ENCODE measurements at places on chromosomes 5 and 9. TPM values are rescaled to one million over a fixed set of nuclear protein-coding genes. Genes with fewer than 3 reads are reported as not detected.

GRCh38 chr5:103745353-103746065 is 182.9 kb upstream of the NUDT12 start:
- no peak for DNase-seq

GRCh38 chr5:128538250-128539037 is 399 bp upstream of the FBN2 start:
- DNase-seq = no peak

DNA sequence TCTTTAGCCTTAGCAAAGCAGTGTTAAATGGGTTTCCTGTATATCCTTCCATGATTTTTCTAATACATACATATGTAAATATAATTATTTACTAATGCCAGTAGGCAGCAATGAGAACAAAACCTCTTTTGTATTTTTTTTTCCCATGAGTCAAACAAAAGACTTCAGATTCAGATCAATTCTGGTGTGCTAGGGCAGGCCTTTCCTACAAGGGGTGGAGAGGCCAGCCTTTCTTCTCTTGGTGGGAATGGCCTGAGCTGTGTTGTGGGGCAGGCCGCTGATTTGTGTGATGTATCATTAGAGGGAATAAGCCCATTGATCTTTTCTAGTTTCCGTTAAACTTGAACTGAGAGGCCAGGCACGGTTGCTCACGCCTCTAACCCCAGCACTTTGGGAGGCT is 115.5 kb upstream of the DMRT1 start:
- no peak for DNase-seq

GRCh38 chr5:61465066-61465465 is 133.0 kb downstream of the ZSWIM6 start:
- no peak for DNase-seq

GRCh38 chr9:24041160-24041690 is 215.2 kb upstream of the ELAVL2 start:
- no peak for DNase-seq

DNA sequence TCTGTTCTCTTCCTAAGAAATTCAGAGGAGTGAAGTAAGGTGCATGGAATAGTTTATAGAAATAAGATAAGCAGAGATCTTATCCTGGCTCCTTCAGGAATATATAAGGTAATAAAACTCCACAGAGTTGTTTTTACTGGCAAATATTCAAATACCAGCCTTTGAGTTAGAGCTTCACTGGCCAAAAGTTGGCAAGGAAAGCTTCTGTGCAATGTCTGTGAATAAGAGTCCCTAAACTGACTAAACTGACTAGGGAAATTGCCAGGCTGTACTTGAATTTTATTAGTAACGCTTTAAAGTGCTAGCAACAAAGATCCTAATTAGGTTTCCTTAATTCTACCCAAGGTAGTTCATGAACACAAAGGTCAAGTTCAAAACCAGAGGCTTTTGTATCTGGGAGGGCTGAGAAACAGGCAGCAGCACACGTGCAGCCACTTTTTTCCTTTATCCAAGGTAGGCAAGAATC is 131.1 kb upstream of the MPDZ start:
- no peak for DNase-seq

DNA sequence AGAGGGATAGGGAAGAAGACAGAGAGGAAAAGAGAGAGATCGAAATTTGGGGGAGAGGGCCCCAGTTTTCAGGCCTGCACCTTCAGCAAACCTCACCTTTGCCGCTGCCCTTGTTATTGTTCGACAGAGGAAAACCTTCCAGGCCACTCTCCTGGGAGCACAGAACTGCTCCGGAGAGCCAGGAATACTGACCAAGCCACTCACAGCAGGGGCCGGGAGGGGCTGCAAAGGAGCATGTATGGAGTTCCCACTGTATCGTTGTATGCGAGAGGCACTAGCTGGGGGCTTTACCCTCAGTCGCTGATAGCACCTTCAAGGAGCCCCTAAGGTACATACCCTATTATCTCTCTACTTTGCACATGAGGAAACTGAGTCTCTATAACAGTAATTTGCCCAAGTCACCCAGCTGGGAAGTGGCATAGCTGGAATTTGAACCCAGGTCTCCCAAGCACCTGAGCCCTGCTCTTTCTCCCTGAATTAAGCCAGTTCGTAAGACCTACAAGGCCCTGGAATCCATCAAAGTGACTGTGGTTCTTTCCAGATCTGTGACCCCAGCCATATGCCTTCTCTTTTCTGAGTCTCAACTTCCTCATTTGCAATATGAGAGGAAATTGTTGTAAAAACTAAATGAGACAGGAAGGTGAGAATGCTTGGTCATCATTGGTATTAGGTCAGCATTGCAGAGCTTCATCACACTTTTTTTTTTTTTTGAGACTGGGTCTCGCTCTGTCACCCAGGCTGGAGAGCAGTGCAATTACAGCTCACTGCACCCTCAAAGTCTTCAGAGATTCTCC is 21.0 kb upstream of the FOXE1 start:
- no peak for DNase-seq

GRCh38 chr5:66553916-66554575 is 42.1 kb upstream of the MAST4 start:
- DNase-seq = no peak

DNA sequence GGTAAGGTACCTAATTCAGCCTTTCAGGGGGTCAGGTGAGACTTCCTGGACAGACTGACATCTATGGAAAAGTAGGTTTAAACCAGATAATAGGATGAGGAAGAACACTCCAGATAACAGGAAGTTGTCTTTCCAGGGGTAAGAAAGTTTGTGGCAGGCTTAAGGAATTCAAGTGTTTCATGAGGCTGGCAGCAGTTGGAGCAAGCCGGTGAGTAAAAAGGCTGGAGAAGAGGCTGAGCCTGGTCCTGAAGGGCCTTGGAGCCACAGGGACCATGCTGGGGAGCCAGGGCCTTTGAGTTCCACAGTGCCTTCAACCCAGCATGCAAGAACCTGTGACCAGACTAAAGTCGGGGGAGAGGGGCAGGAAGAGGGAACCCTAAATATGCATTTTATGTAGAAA is 353.4 kb downstream of the SPOCK1 start:
- no peak for DNase-seq

IL13 gene
- 0.28 TPM for polyA plus RNA-seq

FST gene
- not detected for polyA plus RNA-seq

GADD45G gene
- 1.6 TPM for polyA plus RNA-seq

CETN3 gene
- 2.2 TPM for polyA plus RNA-seq
